ENCODE measurements at places on chromosomes 3 and 15. TPM values are rescaled to one million over a fixed set of nuclear protein-coding genes. Genes with fewer than 3 reads are reported as not detected.
A peak's percentile ranks its signal among the peaks of the same experiment; 100 is the strongest.

PRKCD gene
- 29.1 TPM for total RNA-seq

IFRD2 gene
- 74.5 TPM for total RNA-seq

CCDC33 gene
- 0.60 TPM for total RNA-seq

TP63 gene
- total RNA-seq = 485 TPM

DNA sequence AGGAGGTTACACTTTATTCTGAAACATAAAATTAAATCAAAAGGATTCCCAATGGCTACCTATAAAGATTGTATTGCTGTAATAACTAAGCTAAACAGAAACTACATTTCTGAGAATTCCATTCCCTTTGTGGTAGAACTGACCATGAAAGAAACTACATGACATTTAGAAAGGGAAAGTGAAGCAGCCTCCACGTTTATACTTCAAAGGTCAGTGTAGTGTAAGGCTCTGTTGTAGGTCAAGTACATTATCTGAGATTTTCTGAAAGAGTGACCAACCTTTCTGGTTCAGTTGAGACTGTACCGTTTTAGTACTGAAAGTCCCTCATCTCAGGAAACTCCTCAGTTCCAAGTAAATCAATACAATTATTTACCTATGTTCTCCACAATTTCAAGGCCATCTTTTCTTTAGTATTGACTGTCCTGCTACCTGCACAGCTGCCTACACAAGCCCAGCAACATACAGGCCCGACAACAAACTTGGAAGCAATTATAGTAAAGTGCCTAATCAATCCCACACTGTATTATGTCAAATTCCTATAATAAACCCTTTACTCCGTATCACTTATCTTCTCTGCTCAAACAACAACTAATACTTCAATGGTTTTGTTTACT is 343.0 kb downstream of the PLOD2 start:
- H3K4me1 ChIP-seq = no peaks in the 10 kb centered on the region
- H3K36me3 ChIP-seq = no peaks in the 10 kb centered on the region
- H3K4me3 ChIP-seq = no peak overlapping the region
- H3K27me3 ChIP-seq = no peaks in the 10 kb centered on the region
- no peak overlapping the region for H3K27ac ChIP-seq

- H3K36me3 ChIP-seq = no peaks in the 10 kb centered on the region
- H3K4me3 ChIP-seq = no peak overlapping the region
- H3K27me3 ChIP-seq = no peaks in the 10 kb centered on the region
- no peaks in the 10 kb centered on the region for H3K4me1 ChIP-seq
Measured at GRCh38 chr3:108882762-108883161, 60.2 kb downstream of the TRAT1 start.

GRCh38 chr15:67936258-67936657 is 96.4 kb upstream of the RNU6-1 start:
- no peak overlapping the region for H3K4me3 ChIP-seq
- H3K27me3 ChIP-seq = no peaks in the 10 kb centered on the region
- no peak for DNase-seq
- no peak overlapping the region for H3K27ac ChIP-seq
- H3K36me3 ChIP-seq = no peaks in the 10 kb centered on the region

- no peaks in the 10 kb centered on the region for H3K27me3 ChIP-seq
- H3K36me3 ChIP-seq = peaks cover 40% of the 10 kb centered on the region
- DNase-seq = no peak
- peaks cover 19% of the 10 kb centered on the region for H3K4me1 ChIP-seq
Measured at GRCh38 chr3:48607519-48607918, 1.9 kb downstream of the UQCRC1 start.

- H3K27ac ChIP-seq = peak overlapping the region; percentile 75
- H3K4me3 ChIP-seq = no peak overlapping the region
- H3K27me3 ChIP-seq = no peaks in the 10 kb centered on the region
- no peak for DNase-seq
Measured at GRCh38 chr3:134350266-134350665, 24.0 kb downstream of the AMOTL2 start.

DNA sequence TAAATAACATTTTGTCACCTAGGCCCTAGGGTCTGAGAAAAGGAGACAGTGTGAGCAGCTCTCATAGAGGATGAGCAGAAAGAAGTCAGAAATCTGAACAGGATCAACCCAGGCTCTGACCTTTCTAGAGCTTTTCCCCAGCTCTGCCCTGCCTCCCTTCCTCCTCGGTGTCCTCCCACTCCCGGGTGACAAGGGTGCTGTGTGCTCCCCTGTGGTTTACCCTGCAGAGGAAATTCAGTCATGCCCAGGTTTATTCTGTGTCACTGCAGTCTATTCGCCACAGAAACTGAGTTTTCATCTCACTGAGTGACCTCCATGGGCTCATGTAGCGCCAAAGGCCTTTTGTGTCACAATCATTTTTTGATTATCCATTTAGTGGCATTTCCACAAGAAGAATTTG is 76.6 kb downstream of the IL12A start:
- H3K27ac ChIP-seq = no peak overlapping the region
- H3K4me1 ChIP-seq = no peaks in the 10 kb centered on the region
- H3K36me3 ChIP-seq = no peaks in the 10 kb centered on the region
- DNase-seq = no peak

DNA sequence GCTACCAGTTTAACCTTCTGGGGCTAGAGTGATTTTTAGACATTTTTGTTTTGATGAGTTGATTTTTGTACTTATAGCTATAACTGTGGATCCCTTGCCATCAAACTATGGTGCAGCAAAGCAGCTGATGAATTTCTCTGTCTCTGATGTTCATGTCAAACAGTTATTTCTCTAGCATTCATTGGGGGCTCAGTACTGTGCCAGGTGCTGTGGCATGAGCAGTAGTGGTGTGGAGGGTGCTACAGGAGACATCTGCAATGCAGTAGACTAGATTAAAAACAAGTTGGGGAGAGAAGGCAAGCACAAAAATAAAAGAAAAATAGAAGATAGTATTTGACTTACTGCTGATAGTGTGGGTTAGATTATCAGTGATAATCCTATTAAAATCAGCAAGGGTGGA is 95.3 kb downstream of the AKAP13 start:
- no peak overlapping the region for H3K4me3 ChIP-seq
- no peaks in the 10 kb centered on the region for H3K36me3 ChIP-seq
- no peak for DNase-seq
- no peaks in the 10 kb centered on the region for H3K27me3 ChIP-seq
- H3K4me1 ChIP-seq = peaks cover 69% of the 10 kb centered on the region

DNA sequence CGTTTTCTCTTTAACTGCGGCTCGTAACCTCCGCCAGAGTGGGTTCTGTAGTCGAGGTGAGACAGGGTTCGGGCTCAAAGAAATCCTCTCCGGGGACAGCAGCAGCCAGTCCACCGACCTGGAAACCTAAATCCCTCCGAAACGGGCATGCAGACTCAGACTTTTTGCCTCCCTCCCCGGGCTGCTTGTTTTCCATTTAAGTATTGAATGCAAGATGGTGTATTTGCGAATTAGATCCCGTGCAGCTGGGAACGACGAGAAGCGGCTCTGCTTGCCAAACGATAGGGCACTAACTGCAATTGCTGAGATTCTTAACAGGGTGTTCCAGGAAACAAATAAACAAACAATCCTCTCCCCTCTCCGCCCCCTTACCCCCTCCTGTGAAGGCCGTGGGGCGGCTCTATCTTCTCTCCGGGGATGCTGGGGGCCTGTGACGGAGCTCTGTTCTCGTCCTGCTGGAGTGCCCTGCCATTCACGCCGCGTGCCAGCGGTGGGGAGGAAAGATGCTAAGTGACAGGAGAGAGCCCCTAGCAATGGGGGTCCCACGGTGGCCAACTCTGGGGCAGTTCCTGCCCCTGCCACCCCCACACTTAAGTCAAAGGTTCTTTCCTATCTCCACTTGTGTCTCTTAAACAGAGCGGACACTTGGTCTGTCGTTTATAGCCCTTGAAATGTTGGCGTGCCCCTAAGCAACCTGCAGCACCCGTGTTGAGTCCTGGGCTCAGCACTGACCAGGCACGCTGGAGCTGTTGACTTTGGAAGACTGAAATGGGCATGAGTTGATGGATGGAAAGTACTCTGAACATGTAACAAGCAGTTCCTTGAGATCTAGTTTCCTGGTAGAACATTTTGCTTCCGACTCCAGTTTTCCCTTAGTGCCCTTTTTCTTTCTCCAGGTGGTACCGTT is 1.3 kb upstream of the ETV5 start:
- peaks cover 34% of the 10 kb centered on the region for H3K4me1 ChIP-seq
- H3K27me3 ChIP-seq = no peaks in the 10 kb centered on the region
- peak overlapping the region; percentile 73 for H3K4me3 ChIP-seq
- H3K27ac ChIP-seq = peak overlapping the region; percentile 67
